SHP77 (cell line): ENCODE measurements at places on chromosomes 5 and 9.

GRCh38 chr5:142545650-142546322, 140.1 kb downstream of the FGF1 start:
- no peak for DNase-seq

- peak; percentile 56 for DNase-seq
These were observed at the start of gene SUSD1 for GRCh38 chr9:112174965-112175795. TSS of gene SUSD1 (minus strand) at chr9:112175297. CDS start at chr9:112175235, 62 bp downstream.

DNA sequence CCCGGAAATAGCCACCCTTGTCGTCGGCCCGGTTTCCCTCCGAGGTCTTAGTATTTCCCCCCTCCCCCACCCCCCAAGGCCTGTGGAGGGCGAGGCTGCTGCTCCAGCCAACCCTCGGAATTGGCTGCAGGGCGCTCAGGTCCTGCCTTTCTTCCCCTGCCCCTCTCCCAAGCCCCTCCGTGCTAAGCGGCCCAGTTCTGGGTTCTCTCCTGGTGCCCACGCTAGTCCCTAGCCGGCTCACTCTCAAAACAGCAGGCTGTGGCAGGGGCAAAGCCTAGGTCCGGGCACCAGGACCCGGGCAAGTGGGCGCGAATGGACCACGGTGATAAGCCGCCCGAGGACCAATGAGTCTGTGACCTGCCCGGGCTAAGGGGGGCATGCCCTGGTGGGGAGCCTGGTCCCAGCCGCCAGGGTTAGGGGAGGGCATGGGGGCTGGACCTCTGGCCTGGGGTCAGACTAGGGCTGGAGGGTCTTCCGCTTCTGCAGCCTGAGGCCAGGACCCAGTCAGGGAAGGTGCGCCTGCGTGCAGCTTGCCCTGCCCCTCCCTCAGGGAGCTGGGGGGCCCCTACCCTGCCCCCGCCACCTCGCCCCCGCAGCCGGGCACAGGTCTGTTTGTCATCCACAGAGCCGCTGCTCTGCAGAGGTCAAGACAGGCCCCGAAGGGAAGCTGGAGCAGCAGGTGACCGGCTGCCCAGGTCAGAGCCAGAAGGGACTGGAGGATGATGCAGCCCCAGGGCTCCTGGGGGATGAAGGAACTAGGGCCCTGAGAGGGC, 5.0 kb upstream of the IRX4 start:
- no peak for DNase-seq

GRCh38 chr9:68552700-68553476, 12.2 kb upstream of the TMEM252 start:
- DNase-seq = no peak

DNA sequence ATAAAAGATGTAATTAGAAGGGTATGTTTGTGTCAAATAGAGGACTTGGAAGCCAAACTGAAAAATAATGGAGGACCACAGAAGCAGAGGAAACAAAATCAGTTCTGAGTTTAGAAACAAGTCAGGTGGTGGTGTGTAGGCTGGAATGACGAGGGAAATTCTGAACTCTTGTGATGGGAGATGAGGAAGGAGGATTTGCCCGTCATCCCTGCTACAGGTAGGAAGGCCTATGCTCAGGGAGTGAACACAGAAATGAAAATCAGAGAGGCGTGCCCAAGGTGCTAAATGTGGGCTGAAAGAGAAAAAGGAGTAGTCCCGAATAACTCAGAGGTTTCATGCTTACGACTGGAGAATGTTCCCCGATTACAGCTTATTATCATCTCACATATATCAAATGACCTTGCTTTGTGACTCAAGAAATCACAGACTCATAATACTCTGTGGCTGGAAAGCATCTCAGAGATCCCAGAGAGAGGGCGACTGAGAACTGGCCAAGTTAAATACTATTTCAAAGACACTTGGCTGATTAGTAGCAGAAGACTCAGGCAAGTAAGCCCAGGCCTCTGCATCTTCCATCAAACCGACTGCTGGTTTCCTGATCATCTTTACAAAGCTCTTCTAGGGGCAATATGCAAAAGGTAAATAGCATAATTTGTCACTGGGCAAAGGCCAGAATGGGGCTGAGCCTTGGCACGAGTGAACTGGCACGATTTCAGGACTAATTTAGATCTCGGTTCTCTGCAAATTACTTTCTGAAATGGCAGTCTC, 126.0 kb downstream of the SUSD1 start:
- DNase-seq = no peak

DNA sequence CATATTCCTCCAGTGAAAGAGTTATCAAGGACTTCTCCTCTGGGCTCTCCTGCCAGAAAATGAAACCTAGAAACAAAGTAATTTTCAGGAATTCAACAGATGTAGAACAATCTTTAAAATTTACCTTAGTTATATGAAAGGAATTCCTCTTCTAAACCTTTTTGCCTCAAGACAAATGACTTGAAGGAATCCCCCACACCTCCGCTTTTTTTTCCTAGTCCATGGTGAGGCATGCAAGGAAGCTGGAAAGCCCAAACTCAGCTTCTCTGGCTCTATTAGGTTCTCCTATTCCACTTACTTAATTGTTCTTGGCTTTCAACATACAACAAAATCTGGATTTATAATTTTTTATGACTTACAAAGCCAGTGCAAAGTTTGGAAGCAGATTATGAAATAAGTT, 27.2 kb downstream of the C6 start:
- DNase-seq = no peak

GRCh38 chr9:97853056-97853843, at the start of gene FOXE1:
TSS of gene FOXE1 (plus strand) at chr9:97853226. CDS start at chr9:97853915, 689 bp downstream.
- no peak for DNase-seq
